ENCODE measurements at places on chromosomes 4 and X.
A peak's percentile ranks its signal among the peaks of the same experiment; 100 is the strongest.

DNA sequence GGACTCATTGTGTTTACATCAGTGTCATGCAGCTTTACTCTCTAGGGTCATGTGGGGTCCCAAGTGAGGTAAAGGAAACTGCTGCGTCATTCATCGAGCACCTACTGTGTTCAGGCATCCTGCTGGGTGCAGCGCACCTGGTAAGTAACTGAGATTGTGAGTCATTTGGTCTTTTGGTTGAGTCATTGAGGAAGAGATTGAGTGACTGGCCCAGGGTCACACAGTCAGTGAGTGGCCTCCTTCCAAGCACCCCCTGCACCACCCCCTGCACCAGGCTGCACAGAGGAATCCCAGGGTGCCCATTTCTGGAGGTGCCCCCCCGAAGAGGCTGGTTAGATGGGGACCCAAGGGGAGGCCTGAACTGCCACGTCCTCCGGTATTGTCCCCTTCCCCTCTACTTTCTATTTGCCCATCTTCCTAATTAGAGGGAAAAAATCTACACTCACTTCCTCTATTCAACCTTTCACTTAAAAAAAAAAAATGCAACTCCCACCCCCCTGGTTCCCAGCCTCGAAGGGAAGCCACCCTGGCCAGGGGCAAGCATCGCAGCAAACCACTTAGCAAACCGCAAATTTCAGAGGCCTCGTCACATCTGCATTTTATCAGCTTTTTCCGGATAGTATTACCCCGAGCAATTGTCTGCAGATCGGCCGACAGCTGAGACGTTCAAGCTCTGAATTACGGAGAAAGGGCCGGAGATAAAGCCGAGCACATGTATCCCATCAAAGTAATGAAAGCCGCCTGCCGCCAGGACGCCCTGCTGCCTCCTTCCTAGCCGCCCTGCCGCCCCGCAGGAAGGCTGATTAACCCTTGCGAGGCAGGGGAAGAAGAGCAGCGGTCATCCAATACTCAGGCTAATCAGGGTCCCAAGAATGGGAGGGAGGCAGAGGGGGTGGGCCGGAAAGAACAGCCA, 96.3 kb upstream of the MSX1 start:
- DNase-seq: peak; percentile 63

- DNase-seq: peak; percentile 54
Observed at GRCh38 chr4:130336585-130337217, 1240.7 kb downstream of the C4orf33 start.

GRCh38 chr4:89700766-89701423, 136.1 kb downstream of the SNCA start:
- no peak for DNase-seq

- DNase-seq: no peak
Observed at GRCh38 chrX:50779694-50780093, 34.3 kb downstream of the SHROOM4 start.

DNA sequence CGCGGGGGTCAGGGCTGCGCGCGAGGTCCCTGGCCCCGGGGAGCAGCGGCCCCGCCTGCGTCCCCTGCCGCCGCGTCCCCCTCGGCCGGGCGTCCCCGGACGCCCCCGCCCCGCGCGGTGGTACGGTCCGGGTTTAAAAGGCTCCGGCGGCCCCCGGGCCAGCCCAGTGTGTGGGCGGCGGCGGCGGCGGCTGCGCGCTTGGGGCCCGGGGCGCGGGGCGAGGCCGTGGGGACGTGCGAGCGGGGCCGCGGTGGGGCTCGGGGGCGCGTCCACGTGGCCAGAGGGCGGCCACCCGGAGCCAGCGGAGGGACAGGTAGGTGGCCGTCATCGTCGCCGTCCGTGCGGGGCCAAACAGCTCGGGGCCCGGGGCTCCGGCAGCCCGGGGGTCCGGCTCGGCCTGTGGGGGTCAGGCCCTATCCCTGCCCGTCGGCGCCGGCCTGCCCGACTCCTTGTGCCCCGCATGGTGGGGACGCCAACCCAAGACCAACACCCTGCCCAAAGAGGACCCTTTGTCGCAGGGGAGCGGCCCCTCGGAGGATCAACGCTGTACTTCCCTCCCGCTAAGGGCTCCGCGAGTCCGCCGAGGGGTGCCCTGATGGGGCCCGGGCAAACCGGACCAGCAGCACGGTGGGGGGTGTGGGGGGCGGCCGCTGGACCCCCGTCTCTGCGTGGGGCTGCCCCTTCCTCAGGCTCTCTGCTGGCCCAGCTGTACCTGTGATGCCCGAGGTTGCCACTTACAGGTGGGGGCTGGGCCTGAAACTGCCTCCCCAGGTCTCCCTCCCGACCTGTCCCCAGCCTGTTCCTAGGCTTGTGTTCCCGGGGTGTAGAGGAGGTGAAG, at the start of gene PLXNA3:
Gene PLXNA3 (plus strand): TSS at position 166 of the 838 bp plus-strand sequence. CDS start 1,903 bp downstream, outside the sequence.
- no peak for DNase-seq
